M059J (cell line): ENCODE measurements at places on chromosomes 6 and 20. TPM values are rescaled to one million over a fixed set of nuclear protein-coding genes. Genes with fewer than 3 reads are reported as not detected.

The FAM217A gene
- not detected in 2 replicates for total RNA-seq

The FRS3 gene
- total RNA-seq = 0.34 and 2.4 TPM in 2 replicates

The CYB5R4 gene
- 11.1 and 28.9 TPM in 2 replicates for total RNA-seq

The TSPO2 gene
- not detected in 2 replicates for total RNA-seq

The RNF217 gene
- 10.6 and 12.0 TPM in 2 replicates for total RNA-seq

The OR12D3 gene
- total RNA-seq = not detected in 2 replicates

The ZSCAN9 gene
- 18.1 and 26.9 TPM in 2 replicates for total RNA-seq

The DUSP15 gene
- total RNA-seq = 0.91 and 3.2 TPM in 2 replicates

The CALHM5 gene
- 1.3 and 1.6 TPM in 2 replicates for total RNA-seq

The KIAA1755 gene
- total RNA-seq = 1.8 and 3.8 TPM in 2 replicates

The STK38 gene
- total RNA-seq = 52.8 and 67.6 TPM in 2 replicates

The PPARD gene
- total RNA-seq = 12.5 and 22.7 TPM in 2 replicates

The PPIL6 gene
- 2.1 and 9.6 TPM in 2 replicates for total RNA-seq

The PKIB gene
- 4.2 and 4.4 TPM in 2 replicates for total RNA-seq

The SUN5 gene
- not detected in 2 replicates for total RNA-seq

The DBNDD2 gene
- 15.4 and 17.6 TPM in 2 replicates for total RNA-seq

The SLC17A3 gene
- not detected in 2 replicates for total RNA-seq

The C6orf141 gene
- 11.7 and 16.6 TPM in 2 replicates for total RNA-seq

The KIFC1 gene
- total RNA-seq = 130 and 159 TPM in 2 replicates

The FOXA2 gene
- total RNA-seq = not detected in 2 replicates

The DPPA5 gene
- total RNA-seq = not detected in 2 replicates

The PRR18 gene
- not detected in 2 replicates for total RNA-seq

The YWHAB gene
- 135 and 185 TPM in 2 replicates for total RNA-seq

The CSNK2A1 gene
- 146 and 269 TPM in 2 replicates for total RNA-seq

The PPP1R3G gene
- total RNA-seq = 1.3 and 3.0 TPM in 2 replicates

The SLC22A2 gene
- total RNA-seq = not detected in 2 replicates

The KHDC1L gene
- not detected in 2 replicates for total RNA-seq

The LY6G6F gene
- total RNA-seq = not detected in 2 replicates

The FAM229B gene
- total RNA-seq = 31.3 and 34.2 TPM in 2 replicates

The TRIM40 gene
- total RNA-seq = not detected in 2 replicates

The CST4 gene
- total RNA-seq = 1.1 TPM in 1 of 2 replicates, not detected in the other

The SLCO4A1 gene
- 43.9 and 69.5 TPM in 2 replicates for total RNA-seq

The RHAG gene
- not detected in 2 replicates for total RNA-seq

The IMPG1 gene
- not detected in 2 replicates for total RNA-seq

The TMEM244 gene
- not detected in 2 replicates for total RNA-seq

The BMP7 gene
- total RNA-seq = 0.02 and 0.22 TPM in 2 replicates

The BHLHE23 gene
- total RNA-seq = not detected in 2 replicates

The GTF2H4 gene
- total RNA-seq = 11.4 and 17.7 TPM in 2 replicates

The FAM209B gene
- not detected in 2 replicates for total RNA-seq

The SNAI1 gene
- total RNA-seq = 8.4 and 10.6 TPM in 2 replicates

The SPATS1 gene
- total RNA-seq = not detected in 2 replicates

The PMEPA1 gene
- 7.5 and 14.6 TPM in 2 replicates for total RNA-seq

The AVP gene
- total RNA-seq = not detected in 2 replicates

The ZNF831 gene
- not detected in 2 replicates for total RNA-seq

The GMPR gene
- total RNA-seq = 64.3 and 92.2 TPM in 2 replicates

The CRISP2 gene
- total RNA-seq = not detected in 2 replicates

The COL21A1 gene
- 1.4 and 41.5 TPM in 2 replicates for total RNA-seq

The MATN4 gene
- not detected in 2 replicates for total RNA-seq

The PTPRT gene
- total RNA-seq = not detected in 2 replicates

The CDSN gene
- not detected in 2 replicates for total RNA-seq

The SLC12A5 gene
- 0.37 and 1.8 TPM in 2 replicates for total RNA-seq

The SLC29A1 gene
- 27.4 and 31.1 TPM in 2 replicates for total RNA-seq

The RAET1L gene
- 0.42 TPM in 1 of 2 replicates, not detected in the other for total RNA-seq

The CFB gene
- 7.8 and 8.4 TPM in 2 replicates for total RNA-seq
